ENCODE measurements at places on chromosomes 4 and X.

- no peak for DNase-seq
These were observed 575.9 kb downstream of the MID1IP1 start for GRCh38 chrX:39377157-39377556.

- DNase-seq = no peak
These were observed 113.2 kb upstream of the SPRY1 start for GRCh38 chr4:123283371-123283895.

- no peak for DNase-seq
These were observed 78.8 kb downstream of the CBR4 start for GRCh38 chr4:168931215-168931650.

DNA sequence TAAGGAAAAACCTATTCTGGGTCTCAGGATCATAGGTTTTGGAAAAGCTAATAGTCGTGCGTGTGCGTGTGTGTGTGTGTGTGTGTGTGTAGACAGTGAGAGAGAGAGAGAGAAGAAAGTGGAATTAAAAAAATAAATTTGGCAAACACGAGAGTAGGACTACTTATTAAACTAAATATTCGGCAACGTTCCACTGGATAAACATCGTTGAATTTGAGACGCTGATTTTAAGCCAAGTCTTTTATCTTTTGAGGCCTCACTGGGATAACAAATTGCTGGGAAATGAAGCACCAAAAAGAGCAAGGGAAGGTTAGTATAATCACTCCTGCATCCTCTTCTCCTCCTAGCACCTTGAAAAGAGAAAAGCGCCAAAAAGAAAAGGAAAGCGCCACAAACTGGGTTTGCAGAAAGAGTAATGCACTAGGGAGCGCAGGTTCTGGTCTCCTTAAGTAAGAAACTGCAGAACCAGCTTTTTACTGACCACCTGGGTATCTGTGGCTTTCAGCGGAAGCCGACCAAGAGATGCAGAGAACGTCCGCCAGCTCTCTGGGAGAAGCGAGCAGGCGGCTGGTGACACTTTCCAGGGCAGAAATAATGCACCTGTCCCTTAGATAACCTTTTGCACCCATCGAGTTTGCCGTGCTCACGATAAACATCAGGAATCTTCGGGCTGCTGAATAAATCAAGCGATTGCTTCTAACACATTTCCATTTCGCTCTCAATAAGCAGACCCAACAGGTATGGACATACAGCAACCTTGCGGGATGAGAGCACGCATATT is 3.4 kb downstream of the ATOH1 start:
- no peak for DNase-seq

GRCh38 chr4:94076498-94076897 is 131.2 kb upstream of the SMARCAD1 start:
- DNase-seq = no peak

DNA sequence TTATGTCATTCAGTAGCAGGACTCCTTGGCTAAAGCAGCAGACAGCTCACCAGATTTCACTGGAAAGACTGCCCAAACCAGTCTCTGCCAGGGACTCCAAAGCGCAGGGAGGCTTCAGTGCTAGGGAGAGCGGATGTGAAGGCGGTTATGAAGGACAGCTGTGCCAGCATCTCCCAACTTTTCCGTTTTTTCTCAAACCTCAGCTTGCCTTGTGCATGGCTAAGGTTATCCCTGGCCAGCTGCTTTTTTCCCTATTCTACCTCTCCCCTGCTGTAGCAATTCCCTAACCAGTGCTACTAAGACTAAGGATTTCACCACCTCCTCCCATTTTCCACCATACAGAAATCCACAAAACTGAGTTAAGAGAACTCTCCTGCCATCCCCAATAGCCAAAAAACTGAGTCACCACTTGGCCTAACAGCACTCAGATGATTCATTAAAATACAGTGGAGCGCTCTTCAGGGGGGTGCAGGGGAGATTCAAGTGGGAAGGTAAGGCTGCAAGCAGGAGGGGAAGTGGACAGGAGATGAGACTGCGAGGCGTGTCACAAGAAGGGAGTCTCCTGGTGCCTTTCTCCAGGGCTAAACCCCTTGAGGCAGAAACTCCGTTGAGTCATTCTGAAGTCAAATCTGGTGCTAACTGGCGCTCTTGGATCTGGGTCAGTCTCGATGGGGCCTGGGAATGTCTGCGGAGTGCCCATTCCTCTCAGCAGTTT is 90.7 kb downstream of the PALLD start:
- no peak for DNase-seq

DNA sequence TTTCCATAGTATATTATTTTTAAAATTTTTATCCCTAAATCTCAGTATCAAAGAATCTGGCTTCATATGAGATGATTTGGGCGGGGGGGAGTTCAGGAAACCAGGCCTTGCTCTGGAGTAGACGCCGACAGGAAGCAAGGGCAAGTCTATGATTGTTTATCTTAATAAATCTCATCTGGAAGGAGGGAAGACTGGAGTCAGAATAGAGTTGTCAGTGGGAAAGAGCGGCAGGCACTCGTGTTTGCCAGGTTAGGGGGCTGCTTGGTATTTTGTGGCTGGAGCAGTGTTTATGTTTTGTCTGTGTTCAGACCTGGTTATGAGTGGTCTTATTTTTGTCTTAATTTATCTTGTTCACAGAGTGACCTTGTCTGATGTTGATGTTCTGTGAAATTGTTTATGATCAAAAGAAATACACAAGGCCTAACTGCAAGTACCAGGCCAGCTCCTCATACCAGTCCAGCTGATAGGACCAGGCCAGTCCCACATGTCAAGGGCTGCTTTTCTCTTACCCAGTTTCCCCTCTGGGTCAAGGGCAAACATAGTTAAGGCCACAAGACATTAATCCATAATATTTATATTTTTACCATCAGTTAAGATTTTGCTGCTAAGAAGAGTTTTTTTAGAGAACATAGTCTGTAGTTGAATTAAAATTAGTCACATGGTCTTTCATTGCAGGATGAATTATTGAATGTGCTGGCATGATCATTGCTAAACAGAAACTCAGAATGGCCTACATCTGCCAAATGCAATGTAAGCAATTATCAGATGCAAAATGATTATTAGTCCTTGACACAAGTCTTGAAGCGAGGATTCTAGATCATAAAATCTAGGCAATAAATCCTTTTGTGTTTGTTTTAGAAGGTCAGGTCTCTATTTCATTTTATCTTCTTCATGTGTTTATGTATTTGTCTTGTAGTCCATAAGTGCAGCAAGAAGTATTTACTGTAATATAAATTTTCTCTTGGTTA is 176.5 kb downstream of the GASK1B start:
- DNase-seq = no peak

DNA sequence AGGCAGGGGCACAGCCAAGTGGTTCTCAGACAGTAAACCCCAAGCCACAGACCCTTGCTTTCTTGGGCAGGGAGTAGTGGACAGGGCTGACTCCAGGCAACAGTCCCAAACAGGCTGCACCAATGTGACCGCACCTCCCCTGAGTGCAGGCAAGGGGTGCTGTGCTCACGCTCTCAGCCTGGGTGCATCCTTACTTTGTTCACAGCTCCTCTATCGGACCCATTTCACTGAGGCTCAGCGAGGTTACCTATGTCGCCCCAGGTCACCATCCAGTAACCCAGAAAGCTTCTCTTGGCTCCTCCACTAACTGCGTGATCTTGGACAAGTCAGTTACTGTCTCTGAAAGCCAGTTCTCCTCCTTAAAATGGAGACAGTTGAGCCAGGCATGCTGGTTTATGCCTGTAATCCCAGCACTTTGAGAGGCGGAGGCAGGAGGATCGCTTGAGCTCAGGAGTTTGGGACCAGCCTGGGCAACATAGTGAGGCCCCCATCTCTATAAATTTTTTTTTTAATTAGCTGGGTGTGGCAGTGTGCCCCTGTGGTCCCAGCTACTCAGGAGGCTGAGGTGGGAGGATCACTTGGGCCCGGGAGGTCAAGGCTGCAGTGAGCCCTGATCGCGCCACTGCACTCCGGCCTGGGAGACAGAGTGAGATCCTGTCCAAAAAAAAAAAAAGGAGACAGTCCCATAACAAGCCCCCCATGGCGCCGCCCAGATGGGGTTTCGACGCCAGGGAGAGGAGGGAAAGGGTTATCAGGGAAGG is 823 bp upstream of the MAN2B2 start:
- no peak for DNase-seq

All from activated CD8-positive, alpha-beta memory T cell treated with anti-CD3 and anti-CD28 coated beads for 1 hour (primary cell).